ENCODE measurements at places on chromosomes 4 and X.

DNA sequence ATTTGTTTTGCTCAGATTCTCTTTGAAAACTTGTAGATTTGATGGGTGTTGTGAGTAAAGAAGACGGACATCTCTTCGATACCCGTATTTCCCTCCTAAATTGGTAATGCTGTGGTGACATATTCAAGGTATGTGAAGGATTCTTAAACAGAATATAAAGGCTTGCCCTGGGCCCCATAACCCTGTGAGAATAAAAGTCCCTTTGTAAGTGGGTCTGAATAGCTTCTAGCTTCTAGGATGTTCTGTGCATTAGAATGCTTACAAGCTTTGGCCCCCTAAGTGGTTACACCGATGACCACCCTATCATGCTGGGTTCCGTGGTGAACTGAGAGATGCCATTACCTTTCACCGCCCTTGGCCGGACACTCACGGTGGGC lies 574 bp upstream of the MOB1B start:
- no peak for DNase-seq

DNA sequence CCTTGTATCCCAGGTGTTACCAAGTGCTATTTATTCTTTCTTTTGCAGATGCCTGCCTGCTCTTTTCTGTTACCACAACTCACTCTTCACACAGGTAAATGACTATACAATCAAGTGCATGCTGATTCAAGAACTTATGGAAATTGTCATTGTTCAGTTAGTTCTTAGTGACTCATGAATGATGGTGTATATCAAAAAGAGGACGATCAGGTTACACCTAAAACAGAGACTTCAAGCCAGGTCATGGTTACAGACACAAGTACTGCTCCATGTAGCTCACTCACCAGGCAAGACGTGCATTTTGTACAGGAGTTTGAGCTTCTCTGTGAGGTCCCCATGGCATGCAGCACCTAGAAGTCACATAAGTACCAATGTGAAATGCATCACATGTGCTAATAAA lies 59.3 kb upstream of the UCP1 start:
- DNase-seq = no peak

DNA sequence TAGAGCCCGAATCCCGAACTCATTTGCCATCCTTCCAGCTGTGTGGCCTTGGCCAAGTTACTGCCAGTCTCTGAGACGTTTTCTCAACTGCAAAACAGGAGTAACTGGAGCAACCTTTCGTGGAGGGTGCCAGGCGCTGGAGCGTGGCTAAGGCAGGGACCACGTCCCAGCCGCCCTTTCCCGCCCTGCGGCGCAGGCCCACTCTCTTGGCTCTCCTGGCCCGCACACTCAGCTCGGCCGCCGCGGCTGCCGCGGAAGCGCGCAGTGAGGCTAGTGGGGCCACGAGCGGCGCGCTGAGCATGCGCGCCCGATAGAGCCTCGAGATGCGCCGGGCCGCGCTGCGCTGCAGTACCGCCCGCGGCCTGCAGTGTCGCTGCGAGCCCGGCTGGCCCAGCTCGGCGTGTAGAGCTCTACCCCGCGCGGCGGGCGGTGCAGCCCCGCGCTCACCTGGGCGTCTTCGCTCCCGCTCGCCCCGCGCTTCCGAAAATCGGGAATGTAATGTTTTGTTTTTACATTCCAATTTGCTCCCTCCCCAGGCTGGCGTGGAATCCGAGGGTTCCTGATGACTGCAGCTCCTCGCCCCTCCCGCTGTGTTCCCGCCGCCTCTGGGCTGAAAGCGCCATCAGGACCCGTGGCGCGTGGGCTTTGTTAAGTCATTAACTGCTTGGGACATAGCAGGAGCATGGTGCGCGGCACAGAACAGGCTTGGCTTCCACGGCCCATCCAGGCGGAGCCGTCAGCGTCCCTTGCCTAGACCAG lies 4.0 kb upstream of the ZNF518B start:
- no peak for DNase-seq

DNA sequence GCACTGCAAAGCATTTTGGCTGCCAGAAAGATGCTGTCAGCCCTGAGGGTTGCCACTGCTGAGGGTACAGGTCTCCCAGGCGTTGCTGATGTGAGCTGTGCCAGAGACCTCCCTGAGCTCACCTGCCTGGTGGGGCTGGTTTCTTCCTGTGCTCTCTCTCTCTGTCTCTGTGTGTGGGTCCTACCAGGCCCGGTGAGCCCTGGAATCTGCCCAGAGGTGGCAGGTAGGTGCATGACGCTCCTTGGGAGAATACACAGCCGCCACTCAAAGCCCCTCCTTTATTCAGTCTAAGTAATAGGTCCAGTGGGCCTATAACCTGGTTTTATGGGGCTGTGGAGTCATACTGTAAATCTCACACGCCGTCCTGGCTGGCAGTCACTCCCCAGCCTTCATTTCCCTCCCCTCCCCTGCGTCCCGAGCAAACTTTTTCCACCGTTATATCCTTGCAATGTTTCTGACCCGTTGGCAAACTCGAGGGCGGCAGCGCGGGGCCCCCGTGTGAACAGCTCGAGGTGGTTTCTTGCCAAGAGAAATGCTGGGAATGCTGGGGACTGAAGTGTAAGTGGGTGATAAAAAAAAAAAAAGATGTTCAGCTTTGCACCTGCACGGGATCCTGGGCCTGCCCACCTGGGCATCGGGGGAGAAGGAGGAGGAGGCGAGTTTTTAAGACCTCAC lies 245.9 kb downstream of the CRLF2 start:
- DNase-seq = no peak

DNA sequence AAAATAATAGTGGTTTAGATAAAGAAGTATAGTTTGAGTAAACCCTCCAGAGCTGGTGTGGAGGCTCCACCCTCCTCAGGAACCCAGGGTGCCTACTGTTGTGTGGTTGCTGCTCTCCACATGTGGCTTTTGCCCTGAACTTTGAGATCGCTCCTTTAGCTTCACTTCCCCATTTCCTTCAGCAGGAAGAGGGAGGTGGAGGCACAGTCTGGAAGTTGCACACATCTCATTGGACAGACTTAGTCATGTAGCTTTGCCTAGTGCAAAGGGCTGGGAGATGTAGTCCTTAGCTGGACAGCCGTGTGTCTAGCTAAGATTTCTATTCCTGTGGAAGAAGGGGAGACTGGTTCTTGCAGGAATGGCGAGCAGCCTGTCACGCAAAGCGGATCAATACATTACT lies 37.9 kb downstream of the RGS12 start:
- DNase-seq = no peak

GRCh38 chr4:70895405-70895804 lies 6.8 kb upstream of the MOB1B start:
- DNase-seq = no peak

GRCh38 chr4:43277003-43277402 lies 384.5 kb downstream of the GRXCR1 start:
- DNase-seq = no peak

DNA sequence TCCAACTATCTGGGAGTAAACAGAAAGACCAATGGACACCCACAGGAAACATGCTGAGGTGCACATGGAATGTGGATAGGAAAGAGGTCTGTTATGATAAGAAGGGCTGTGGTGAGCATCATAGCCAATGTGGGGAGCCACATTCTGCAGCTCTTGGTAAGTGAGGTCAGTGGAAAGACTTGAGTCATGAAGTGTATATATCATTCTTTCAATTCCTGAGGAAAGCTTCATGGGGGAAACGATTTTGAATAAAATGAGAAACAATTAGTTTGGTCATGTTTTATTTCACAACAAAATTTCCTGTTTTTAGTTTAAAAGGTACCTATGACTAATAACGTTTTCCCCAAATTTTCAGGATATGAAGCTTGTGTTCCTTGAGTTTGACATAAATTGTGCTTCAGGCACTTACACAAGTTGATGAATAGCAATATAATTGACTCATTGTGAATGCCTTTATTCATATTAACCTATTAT lies 41.4 kb upstream of the RASSF6 start:
- no peak for DNase-seq

GRCh38 chrX:1213971-1214370 lies 1.5 kb upstream of the CRLF2 start:
- no peak for DNase-seq

DNA sequence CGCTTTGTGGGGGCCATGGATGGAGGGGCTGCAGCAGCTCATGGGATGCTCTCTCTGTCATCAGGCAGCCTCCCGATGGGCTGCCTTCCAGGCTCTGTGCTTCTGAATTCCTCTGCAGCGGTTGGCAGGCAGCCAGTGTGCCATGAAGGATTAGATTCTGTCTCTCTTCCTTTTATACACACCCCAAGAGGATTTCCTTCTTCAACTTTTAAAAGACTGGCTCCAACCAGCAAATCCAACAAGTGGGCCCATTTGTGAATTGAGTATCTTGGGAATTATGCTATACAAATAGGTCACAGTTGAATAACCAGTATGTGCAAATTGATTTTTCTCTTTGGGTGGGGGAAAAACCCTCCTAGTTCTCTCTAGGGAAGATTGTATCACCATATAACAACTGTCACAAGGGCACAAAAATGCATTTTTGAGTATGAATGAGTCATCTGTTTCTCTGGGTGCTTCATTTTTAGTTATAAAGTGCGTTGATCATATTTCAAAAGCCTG lies 96.8 kb upstream of the FAT1 start:
- no peak for DNase-seq

GRCh38 chr4:74330295-74330750 lies 22.1 kb downstream of the EPGN start:
- no peak for DNase-seq

GRCh38 chrX:31714797-31715196 lies 643.0 kb upstream of the FTHL17 start:
- DNase-seq = no peak

DNA sequence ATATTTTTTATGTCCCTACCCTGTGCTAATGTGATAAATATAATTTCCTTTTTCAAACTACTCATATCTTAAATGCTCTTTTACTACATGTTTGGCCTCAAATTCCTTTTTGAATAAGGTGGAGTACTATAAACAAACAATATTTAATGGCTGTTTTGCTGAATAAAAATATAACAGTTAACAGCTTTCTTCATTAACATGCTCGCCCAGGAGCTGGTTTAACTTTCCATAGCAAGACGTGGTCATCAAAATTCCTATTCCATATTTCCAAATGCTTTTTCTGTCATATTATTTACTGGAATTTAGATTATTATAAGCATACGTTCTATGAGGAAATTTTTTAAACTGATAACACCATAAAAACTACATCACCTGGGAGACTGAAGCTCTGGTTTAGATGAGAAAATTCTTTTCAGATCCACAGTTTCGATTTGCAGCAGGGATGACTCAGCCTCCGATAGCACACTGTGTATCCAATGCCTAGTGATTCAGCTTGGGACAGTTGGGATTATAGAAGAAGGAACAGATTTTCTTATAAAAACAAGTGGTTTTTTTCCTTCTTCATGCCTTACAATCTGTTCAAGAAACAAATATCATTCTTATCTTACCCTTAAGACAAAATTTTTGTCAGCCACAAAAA lies 129.1 kb downstream of the FBXO8 start:
- DNase-seq = no peak

- no peak for DNase-seq
Observed at GRCh38 chr4:76195326-76195725, 18.3 kb downstream of the SCARB2 start.

GRCh38 chrX:63283348-63283747 lies 67.8 kb downstream of the SPIN4 start:
- DNase-seq = no peak

GRCh38 chr4:26076896-26077295 lies 162.9 kb downstream of the SMIM20 start:
- DNase-seq = no peak

GRCh38 chr4:120065974-120066516 lies 603 bp downstream of the MAD2L1 start:
- peak; percentile 11 for DNase-seq

GRCh38 chrX:72207366-72207765 lies 25.8 kb downstream of the PIN4 start:
- no peak for DNase-seq

DNA sequence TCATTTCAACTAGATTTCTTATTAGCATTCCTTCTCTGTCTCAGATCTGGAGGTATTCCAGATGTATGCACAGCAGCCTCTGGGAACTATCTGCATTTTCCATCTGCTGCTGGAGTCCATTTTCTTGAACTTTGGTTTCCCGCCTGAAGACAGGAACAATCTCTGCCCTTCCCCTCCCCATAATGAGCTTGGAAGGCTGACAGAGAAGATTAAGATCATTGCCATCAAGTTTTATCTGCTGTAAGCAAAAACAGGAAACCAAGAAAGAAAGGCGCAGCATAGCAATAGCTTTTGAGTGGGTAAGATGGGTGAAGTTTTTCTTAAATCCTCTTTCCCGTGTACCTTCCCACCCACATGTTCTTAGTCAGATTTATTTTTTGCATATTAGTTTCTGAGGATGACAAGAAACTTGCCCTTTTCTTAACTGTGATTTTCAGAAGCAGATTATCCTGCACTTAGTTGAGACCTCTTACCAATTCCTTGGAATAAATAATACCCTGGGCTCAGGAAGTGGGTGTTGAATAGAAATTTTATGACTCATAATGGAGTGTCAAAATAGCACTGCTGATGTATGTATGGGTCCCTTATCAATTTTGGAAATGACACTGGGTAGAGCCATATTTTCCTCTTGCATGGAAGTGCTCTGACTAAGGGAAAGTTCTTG lies 78.3 kb downstream of the CT47B1 start:
- no peak for DNase-seq

DNA sequence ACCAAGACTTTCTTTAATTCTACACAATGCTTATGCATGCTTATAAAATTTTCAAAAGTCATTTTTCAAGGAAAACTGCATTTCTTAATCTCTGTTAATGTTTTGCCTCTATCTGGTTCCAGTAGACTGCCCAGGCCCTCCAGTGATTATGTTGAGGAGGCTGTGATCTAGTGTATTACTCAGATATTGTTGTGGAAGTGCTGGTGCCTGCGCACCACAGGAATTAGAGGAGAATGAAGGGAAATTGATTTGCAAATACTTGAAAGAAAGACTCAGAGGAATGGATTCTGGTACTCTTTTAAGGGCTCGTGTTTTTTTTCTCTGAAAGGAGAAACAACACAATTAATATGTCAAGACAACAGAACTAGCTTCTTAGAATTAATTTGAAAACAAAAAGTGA lies 1015.1 kb downstream of the RPA4 start:
- DNase-seq = no peak

- DNase-seq = no peak
Observed at GRCh38 chrX:111372086-111372485, 39.9 kb downstream of the DCX start.

DNA sequence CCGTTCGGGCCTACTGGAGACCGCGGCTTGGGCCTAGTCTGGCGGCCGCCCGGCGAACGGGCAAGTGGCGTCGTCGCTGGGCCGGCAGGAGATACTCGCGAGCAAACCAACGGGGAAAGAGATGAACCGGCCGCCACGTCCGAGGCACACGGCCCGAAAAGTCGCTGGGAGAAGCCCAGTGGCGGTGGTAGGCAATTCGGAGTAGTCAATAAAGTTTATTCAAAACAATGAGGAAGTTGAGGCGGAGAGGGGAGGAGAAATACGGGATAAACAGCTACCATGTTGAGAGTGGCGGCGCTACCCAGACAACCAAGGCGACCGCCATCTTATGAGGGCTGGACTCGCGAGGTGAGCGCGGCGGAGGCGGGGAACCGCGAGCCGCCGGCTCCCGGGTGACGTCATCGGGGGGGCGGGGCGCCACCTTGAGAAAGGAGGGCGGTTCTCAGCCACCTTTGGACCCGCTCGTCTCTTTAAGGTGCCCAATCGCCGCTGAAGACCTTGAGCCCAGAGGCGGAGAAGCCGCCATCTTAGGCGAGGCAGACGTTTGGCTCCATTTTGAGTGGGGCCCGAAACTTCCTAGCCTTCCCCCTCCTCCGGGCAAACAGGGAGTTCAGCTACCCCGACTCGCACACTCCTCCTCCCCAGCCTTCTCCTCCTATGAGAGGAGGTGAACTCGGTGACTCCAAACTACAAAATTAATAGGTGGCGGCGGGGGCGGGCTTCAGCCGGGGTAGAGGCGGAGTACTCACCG lies at the start of gene PHF8:
PHF8 (minus strand) TSS at position 348 of the 751 bp plus-strand sequence. CDS start 1,745 bp downstream, outside the sequence.
- peak; percentile 85 for DNase-seq

- no peak for DNase-seq
Observed at GRCh38 chr4:114595921-114596320, 2.7 kb upstream of the UGT8 start.

All from left renal cortex interstitium (tissue), 4 donors.